ENCODE measurements at places on chromosomes 13 and 19. TPM values are rescaled to one million over a fixed set of nuclear protein-coding genes. Genes with fewer than 3 reads are reported as not detected.

The SIAH3 gene
- total RNA-seq: not detected

The ZNF112 gene
- total RNA-seq: 4.5 TPM

The GJA3 gene
- 8.0 TPM for total RNA-seq

The CYP2A6 gene
- not detected for total RNA-seq

The MRI1 gene
- 15.8 TPM for total RNA-seq

The TTYH1 gene
- total RNA-seq: 3.0 TPM

The SIGLEC6 gene
- 1.0 TPM for total RNA-seq

The ZNF492 gene
- total RNA-seq: 0.29 TPM

The PEAK3 gene
- 1.0 TPM for total RNA-seq

The ALOX5AP gene
- total RNA-seq: 12.8 TPM

The CALM3 gene
- 241 TPM for total RNA-seq

The NDUFA3 gene
- 373 TPM for total RNA-seq

The KLK12 gene
- not detected for total RNA-seq

The ZNF471 gene
- 5.4 TPM for total RNA-seq

The ZNF565 gene
- total RNA-seq: 4.8 TPM

The CEACAM6 gene
- not detected for total RNA-seq

The PRR22 gene
- total RNA-seq: 0.47 TPM

Data from left cardiac atrium (tissue), 4 donors.